ENCODE measurements at places on chromosomes 1 and 21.

DNA sequence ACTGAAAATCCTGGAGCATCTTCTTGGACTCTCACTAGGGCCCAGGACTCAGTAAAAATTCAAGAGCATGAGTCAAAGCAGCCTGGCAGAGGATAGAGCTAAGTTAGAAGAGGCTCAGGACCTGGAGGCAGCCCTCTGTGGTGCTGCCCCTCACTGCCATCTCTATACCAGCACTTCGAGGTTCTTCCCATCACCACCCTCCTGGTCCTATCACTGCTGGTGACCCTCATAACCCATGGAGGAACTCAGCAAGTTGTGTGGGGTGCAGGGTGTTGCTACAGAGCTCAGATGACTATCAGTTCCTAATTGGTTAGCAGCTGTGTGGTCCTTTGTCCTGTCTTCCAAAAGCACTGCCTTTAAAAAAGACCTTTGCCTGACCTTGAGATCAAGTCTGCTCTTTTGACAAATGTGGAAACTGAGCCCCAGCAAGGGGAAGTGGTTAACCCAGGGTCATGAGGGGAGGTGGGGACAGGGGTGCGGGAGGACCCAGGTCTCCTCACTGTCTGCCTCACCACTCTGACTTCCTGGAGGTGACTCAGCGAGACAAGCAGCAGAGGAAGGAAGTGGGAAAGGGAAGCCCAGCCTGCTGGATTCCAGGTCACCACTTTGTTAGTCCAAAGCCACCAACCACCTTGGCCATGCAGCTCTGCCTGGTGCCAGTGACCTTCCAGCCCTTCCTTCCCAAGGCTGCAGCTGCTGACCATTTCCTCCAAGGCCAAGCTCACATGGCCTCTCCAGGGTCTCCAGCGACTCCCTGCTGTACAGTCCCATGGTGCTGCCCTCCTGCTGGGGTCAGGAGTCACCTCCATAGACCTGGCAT, 199.4 kb upstream of the EDN2 start:
- no peak for DNase-seq

- no peak for DNase-seq
Observed at GRCh38 chr1:99886179-99886578, 36.0 kb downstream of the AGL start.

- no peak for DNase-seq
Observed at GRCh38 chr1:166083887-166084286, 82.9 kb downstream of the FAM78B start.

GRCh38 chr1:186757851-186758250, 70.9 kb upstream of the PLA2G4A start:
- no peak for DNase-seq

DNA sequence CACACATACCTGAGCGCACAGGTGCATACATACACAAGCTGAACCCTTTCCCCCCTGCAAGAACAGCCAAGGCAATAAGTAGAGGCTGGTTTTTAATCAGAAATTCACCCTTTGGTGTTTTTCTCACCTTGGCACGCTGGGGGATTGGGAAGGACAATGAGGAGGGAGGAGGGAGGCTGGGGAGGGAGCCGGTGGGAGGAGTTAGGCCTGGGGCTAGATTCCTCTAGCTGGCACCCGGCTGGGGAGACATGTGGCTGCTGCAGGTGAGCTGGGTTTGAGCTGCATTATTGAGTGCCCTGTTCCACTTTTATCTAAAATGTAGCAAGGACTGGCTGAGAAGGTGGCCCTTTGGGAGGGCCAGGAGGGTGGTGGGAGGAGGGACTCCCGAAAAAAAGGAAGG, 97.8 kb upstream of the CSF3R start:
- DNase-seq, result no peak

DNA sequence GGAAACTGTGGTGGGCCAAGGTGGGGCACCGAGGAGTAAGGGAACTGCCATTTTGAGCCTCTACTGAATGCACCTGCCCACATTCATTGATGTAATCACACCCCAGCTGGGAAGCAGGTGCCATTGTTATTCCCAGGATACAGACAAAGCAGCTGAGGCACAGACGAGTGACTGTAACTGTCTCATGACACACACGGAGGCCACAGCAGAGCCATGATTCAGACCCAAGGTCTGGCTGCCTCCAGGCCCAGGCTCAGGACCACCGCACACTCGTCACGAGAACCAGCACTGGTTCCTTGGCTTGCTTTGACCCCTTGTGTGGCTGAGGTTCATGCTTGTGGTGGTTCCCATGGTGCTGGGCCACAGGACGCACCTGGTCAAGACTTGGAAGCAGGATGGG, 45.6 kb upstream of the CLIC4 start:
- no peak for DNase-seq

DNA sequence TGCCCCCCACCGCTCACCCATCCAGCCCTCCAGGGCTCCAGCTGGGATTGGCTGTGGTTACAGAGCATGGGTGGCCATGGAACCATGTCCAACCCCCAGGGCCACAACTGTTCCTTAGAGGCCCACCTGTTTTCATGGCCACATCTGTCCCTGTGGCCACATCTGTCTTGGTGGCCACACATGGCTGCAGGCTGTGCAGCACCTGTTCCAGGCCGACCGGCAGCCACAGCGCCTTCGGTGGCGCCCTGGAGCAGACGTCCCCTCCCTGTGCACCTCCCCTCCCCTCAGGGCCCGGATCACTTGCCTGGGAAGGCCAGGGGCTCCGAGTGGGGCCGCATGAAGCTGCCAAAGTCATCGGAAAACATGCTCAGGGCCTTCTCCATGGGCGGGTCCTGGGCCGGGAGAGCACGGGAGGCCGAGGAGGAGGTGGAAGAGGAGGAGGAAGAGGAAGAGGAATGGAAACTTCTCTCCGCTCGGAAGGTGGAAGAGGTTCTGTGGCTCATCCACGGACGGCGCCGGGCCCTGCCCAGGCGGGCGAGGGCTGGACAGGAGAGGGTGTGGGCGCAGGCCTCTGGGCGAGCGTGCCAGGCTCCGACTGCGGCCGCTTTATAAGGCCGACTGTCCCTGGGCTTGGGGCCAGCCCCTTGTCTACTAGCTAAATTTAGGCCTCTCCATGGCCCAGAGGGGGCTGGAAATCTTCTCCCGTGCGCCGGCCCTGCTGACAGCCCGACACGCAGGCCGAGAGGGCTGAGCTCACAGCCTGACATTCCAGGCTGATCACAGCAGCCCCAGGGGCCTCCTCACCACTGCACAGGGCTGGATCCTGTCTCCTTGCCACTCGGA, at the start of gene HSPB7:
TSS of gene HSPB7 (minus strand) at position 583 of the 843 bp plus-strand sequence. CDS start at position 503, 80 bp downstream.
- no peak for DNase-seq

DNA sequence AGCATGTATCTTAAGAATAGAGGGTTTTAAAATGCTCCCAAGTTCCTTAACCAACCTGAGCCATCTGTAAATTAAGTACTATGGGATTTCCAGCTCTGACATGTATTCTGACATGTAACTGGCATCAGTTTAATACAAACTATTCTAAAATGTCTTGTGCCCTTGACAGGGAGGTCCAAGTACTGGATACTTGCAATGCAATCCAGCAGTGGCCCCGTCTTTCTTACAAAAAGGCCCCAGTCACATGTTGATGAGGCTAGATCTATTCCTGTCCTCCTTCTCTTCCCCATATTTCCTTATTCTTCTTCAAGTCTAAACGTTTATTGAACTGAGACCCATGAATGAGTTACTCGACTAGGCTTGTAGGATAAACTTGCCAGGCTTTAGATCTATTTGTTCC, 46.4 kb downstream of the MRPL39 start:
- no peak for DNase-seq

DNA sequence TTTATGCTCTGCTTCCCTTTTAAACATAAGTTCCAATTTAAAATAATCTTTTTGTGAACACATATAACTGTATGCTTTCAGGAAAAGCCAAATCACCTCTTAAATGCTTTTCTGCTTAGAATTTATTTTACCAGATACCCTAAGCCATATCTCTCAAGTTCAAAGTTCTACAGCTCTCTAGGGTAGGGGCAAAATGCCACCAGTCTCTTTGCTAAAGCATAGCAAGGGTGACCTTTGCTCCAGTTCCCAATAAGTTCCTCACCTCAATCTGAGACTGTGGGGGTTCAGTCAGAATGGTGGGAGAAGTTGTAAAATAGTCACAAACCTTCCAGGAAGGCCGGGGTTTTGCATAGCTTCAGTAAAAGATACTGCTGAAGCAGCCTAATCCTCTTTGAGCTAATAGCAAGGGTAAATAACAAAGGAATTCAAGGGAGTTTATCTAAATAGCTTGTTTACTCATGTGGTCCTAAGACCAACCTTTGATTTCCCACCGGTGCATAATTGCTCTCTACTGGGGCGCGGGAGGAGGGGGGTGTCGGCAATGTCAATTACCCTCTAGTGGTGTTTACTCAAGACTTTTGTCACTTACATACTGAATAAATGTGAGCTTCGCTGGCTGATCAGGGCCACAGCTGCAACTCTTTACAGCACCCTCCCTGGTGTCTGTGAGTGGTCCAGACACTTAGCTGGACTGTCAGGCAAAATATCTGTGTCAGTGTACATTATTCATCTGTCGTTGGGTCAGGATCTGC, 1376.2 kb downstream of the NCAM2 start:
- DNase-seq, result no peak

DNA sequence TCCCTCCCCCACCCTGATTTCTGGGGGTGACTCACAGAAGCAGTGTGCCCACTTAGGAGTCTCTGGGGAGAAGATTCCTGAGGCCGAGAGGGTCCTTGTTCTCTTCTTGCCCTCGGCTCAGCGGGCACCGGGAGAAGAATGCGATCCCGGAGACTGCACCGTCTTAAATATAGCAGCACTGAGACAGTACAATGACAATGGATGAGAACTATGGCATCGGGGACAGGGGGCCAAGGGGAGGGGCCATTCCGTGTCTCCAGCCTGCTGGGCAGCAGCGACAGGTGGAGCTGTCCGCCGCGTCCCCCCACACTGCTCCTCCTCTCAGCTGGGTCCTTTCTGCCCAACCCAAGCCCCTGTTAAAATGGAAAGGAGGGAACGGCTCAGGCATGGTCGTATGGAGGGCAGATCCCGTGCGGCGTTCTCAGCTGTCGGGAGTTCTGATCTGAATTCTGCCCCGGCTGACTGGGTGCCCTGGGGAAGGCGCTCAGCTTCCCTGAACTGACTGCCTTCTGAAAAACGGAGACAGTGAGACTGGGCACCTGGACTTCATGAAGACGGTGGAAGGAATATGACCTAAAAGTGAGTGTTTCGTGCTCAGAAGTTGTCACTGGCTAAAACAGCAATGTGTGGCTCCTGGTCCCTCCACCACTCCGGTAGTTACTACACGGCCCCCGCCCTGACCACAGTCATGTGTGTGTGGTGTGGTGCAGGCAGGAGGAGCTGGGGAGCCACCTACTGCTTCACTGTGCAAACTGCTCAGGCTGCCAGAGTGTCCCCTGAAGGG, at the start of gene MYOM3:
TSS of gene MYOM3 (minus strand) at position 140 of the 784 bp plus-strand sequence. CDS start 3,499 bp downstream, outside the sequence.
- no peak for DNase-seq

- DNase-seq, result no peak
Observed at GRCh38 chr1:66542811-66543767, 9.1 kb downstream of the SGIP1 start.

DNA sequence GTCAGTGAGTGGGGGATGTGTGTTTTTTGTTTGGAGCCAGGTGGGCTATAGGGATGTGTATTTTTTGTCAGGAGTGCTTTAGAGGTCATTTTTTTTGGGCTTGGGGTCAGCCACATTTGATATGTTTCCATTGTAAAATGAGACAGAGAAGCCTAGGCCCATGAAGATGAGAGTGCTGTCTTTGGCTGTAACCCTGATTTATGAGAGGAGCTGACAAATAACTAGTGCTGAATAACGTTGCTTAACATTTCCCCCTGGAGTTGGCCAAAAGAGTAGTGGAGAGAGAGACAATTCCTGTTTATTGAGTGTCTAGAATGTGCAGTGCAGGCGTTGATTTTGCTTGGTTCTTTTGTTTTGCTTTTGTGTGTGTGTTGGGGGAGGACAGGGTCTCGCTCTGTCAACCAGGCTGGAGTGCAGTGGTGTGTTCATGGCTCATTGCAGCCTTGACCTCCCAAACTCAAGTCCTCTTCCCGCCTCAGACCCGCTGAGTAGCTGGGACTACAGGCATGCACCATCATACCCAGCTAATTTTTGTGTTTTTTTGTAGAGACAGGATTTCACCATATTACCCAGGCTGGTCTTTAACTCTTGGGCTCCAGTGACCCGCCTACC, 64.7 kb downstream of the S1PR1 start:
- DNase-seq, result no peak

- DNase-seq, result no peak
Observed at GRCh38 chr1:70290218-70290617, 64.3 kb downstream of the ANKRD13C start.

- no peak for DNase-seq
Observed at GRCh38 chr1:172845371-172845770, 186.5 kb downstream of the FASLG start.

DNA sequence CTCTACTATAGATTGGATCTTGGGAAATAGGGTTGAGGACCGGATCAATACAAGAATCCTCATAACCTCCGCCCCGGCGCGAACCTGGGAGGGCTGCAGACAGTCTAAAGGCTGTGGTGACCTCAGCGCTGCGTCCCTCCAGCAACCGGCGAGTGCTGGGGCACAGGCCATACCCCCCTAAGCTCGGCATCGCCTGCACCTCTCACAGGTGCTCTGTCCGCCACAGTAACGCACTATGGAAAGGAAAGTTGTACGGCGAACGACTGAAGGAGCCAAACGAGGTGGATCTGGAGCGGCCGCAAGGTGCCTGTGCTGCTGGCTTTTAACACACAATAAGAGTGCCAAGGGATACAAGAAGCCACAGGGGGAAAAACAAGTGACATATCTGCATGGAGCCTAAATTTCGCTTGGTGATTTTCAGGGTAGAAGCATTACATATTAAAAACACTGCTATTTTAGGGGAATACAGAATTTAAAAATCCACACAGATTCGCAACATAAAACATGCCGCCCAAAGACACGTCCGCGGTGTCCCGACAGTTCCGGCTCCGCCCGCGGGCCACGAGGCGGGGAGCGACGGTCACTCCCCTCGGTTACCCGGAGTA, 1.4 kb upstream of the RBM15 start:
- DNase-seq, result no peak

- DNase-seq, result no peak
Observed at GRCh38 chr1:29485096-29485925, 249.0 kb downstream of the PTPRU start.

DNA sequence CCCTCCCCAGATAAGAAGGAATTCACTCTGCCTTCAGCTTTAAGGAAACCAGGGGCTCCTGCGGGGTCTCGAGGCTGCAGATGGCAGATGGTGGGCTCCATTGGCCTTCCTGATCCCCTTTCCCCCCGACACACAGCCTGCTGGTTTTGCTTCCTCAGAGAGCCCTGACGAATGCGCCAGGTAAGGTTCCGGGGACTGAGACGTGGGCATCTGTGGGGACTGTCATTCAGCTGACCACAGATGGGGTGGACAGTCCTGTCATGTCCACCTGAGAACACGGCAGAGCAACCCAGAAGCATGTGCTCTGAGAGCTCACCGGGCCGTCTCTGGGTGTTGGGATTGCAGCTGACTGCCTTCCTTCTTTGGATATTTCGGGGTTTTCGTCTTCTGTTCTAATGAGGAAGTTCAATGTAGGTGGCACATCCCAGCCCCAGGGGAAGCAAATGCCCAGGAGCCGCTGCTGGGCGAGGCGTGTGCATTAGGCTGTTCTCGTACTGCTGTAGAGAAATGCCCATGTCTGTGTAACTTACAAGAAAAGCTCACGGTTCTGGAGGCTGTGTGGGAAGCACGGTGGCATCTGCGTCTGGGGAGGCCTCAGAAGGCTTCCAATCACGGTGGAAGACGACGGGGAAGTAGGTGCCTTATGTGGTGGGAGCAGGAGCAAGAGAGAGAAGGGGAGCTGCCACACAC, 22.6 kb upstream of the TTC34 start:
- DNase-seq, result no peak
